ENCODE measurements at places on chromosomes 7 and 10.

DNA sequence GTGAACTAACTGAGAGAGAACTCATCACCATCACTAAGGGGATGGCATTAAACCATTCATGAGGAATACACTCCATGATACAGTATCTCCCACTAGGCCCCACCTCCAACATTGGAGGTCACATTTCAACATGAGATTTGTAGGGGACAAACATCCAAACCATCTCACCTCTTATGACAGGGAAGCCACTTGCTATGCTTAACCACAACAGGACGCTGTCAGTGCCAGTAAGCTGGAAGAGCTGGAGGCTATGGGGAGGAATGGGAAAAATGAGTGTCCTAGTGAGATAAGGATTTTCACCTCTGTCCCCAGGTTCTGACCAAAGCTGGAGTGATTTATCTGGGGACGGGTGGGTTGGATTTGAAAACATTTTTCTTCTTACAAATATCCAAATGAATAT is 17.6 kb downstream of the PLCE1 start:
- DNase-seq: no peak

GRCh38 chr10:77909749-77910375 is 16.7 kb downstream of the DLG5 start:
- no peak for DNase-seq

DNA sequence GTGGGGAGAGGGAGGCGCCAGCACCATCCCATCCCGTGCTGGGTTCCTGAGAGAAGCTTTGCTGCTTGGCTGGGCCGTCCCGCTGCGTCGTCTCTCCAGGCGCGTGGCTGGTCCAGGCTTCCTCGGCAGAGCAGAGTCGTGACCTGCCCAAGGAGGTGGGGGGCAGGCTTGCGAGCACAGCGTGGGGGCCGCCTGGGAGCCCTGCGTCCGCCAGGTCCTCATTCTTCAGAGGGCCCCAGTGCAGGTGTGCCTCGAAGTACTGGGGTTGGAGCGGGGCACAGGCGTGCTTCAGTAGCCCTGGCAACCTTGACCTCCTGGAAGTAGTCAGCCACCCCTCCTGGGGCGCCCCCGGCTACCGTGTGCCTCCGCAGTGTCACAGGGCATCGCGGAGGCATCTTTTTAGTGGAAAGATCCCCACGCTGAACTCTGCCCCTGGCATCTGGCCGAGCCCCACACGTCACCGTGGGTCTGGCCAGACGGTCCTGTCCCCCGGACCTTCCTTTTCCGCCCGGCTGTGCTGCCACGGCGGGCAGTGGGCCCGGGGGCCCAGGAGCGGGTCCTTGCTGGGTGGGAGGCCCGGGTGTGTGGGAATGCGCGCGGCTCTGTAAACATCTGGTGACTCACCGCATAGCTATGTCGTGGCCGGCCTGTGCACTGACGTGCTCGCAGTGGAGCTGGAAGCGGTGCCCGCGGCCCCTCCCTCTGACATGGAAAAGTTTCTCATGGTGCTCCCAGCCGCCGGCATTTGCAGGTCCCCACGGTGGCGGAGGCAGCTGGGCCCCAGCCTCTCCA is 6.4 kb downstream of the MAFK start:
- no peak for DNase-seq

- DNase-seq: peak; percentile 9
Observed at GRCh38 chr10:60649485-60650377, 128.5 kb upstream of the CDK1 start.

GRCh38 chr10:98361131-98362025 is 53.6 kb downstream of the PYROXD2 start:
- no peak for DNase-seq

GRCh38 chr10:75180592-75180991 is 30.0 kb upstream of the VDAC2 start:
- DNase-seq: no peak

DNA sequence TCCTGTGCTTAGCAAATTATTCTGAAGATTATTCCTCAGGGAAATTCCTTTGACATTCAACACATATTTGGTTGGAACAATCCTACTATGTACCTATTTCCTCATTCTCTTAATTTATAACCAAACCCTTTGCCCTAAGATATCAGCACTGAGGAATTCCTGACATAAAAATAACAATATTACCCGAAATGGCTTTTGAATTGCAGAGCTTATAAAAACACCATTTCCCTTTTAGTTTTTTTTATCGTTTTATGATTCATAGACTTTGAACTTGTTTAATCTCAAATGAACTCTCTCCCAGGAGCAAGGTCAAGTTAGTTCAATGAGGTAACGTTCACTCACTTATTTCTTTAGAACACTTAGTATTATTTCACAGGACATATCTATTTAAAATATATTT is 7.7 kb upstream of the ABCB1 start:
- DNase-seq: no peak

- DNase-seq: no peak
Observed at GRCh38 chr7:92925876-92926696, 89.7 kb upstream of the CDK6 start.

DNA sequence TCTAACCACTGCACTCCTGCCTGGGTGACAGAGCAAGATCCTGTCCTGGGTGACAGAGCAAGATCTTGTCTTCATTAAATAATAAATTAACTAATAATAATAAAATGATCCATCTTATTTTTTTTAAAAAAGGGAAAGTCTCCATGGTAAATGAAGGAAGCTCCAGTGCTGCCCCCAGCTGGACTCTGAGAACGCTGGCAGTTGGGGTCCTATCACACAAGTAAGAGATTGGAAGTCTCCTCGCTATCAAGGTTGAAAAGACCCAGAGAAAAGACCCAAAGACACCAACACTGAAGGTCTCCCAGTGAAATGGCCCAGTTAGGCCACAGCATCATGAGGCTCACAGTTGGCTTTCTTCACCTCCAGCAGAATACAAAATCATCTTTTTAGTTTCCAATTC is 13.8 kb upstream of the C10orf67 start:
- DNase-seq: no peak

GRCh38 chr10:3877211-3878000 is 92.4 kb upstream of the KLF6 start:
- no peak for DNase-seq

DNA sequence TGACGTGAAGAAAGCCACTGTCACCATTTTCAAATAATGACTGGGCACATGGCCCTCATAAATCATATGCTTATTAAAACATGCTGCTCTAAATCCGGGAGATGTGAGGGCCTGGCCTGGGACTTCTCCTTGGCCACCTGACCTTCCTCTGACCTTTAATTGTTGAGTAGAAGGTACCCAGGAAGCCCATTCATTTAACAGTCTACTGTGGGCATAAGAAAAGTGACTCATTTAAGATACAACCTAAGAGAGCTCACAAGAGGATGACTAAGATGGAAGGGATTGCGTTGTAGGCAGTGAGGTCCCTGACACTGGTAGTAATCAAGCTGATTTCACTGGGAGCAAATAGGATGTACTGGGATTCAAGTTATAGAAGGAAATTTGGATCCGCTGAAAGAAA is 203.4 kb upstream of the GPR26 start:
- no peak for DNase-seq

- DNase-seq: peak; percentile 76
Observed at GRCh38 chr7:157432957-157433576, 96.3 kb downstream of the DNAJB6 start.

- no peak for DNase-seq
Observed at GRCh38 chr10:44856696-44857095, 54.4 kb upstream of the TMEM72 start.

DNA sequence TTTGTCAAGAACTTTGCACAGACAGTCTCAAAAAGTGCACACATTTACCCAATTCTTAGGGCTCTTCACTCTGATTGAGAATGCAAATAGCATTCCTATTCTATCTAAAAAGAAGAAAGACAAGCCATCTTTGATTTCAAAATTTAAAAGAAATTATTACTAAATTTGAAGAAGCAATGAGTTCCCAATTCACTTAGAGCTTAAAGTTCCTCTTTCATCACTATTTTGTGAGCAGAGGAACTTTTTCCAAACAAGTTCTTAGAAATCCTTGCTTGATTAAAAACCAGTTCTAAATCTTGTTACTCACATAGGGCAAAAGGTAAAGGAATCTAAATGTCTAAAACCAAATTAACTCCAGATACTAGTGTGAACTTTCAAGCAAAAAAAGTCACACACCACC is 56.4 kb downstream of the TBXAS1 start:
- DNase-seq: no peak

DNA sequence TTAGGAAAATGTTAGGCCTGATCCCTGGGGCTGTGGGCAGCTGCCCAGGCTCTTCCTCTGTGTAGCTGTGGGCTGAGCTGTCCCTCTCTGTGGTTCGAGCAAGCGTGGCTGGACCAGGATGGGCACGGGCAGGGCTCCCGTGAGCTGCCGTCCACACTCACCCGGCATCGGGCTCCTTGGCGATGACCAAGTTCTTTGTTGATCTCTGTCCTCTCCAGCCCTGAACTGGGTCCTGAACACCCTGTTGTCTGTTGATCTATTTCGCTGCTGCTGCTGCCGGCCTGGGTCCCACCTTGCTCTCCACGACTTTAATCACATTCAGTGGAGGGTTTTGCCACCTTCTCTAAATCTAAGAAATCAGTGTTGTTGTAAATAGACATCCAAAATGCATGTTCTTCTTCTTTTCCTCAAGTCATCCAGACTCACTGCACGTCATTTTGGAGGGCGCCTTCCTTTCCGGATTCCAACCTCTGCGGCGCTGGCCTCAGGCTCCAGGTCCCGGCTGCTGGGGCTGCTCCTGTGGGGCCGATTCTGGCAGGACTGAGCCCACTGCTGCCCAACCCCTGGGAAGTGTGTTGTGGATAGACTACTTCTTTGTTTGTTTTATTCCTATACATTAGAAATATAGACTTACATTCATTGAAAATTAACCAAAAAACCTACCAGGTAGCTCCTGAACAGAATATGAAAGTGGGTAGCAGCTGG is 100.6 kb downstream of the DYNC2I1 start:
- DNase-seq: no peak

GRCh38 chr7:34849163-34849960 is 187.9 kb downstream of the DPY19L1 start:
- no peak for DNase-seq

DNA sequence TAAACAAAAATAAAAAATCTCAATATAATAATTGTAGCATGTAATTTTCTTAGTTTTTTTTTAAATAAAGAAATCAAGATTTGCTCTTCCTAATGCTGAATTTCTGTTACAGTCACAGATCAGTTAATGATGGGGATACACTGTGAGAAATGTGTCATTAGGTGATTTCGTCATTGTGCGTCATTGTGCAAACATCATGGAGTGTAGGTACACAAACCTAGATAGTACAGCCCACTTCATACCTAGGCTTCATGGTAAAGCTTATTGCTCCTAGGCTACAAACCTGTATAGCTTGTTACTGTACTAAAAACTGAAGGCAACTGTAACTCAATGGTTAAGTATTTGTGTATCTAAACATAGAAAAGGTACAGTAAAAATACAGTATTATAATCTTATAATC is 74.4 kb upstream of the LSM8 start:
- no peak for DNase-seq

DNA sequence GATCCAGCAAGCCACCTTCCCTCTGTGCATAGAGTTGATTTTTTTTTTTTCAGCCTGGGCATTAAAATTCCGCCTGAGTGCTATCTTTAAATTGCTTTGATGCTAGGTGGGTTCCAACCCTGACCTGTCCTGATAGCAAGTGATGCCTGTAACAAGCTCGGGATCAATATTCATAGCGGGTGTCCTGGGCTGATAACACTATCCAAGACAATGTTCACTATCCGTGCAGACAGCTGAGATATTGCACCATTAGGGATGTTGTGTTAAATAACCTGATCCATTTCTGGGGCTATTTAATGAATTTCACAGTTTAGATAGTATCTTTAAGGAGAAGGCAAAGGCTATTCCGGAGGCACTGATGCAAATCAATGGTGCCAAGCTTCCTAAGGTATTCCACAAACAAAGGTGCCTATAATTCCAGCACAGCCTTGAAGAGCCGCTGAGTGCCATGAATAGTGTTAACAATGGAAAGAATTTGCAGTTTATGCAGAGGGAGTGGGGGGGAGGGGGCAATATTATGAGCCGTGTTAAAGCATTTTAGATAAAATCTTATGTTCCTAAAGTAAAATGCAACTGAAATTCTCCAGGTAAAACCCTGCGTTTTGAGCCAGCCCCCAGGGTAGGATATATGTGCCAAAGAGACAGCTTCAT is 4.2 kb upstream of the NKX1-2 start:
- no peak for DNase-seq

DNA sequence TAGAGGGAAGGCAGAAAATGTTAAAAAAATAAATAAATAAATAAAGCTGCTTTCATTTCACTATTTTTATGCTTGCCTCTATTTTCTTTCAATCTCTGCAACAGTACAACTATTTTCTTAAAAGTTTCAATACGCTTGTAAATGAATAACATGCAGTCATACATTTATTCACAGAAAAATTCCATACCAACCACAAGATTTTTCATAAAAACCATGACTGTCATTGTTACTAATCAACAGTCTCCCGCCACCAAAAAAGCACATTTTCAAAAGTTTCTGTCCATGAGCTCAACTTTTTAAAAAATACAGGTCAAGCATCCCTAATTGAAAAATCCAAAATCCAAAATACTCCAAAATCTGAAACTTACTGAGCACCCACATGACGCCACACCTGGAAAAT is 5.3 kb downstream of the PARD3 start:
- DNase-seq: no peak

Measured in stimulated activated naive CD4-positive, alpha-beta T cell (primary cell).